ENCODE measurements at places on chromosomes 2 and 18. TPM values are rescaled to one million over a fixed set of nuclear protein-coding genes. Genes with fewer than 3 reads are reported as not detected.

Gene RFTN2
- 14.4 TPM for total RNA-seq

Gene CCNYL1
- 30.3 TPM for total RNA-seq

- DNase-seq = no peak
Measured at GRCh38 chr2:60368456-60368855, 185.0 kb downstream of the BCL11A start.

DNA sequence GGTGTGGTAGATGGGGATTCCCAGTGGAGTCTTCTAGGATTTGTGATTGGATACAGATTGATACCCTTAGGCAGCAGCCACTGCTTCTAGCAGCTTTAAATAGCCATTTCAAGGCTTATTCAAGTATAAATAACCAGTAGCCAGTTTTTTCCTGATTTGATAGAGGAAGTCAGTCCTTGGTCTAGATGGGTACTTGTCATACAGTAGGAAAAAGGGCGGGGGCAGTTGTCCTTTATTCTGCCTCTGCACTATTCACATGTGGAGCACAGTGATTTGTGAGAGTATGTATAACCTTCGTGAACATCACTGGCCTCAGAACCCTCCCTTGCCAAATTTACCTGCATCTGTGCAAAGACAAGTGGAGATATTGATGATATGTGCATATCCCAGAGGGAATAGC is 6.8 kb downstream of the PPP1CB start:
- no peak for DNase-seq

GRCh38 chr2:110720547-110720946 is 11.8 kb upstream of the ACOXL start:
- DNase-seq = no peak

GRCh38 chr2:158178646-158179045 is 77.0 kb downstream of the UPP2 start:
- DNase-seq = no peak
